ENCODE measurements at places on chromosomes 2 and 18.
A peak's percentile ranks its signal among the peaks of the same experiment; 100 is the strongest.

DNA sequence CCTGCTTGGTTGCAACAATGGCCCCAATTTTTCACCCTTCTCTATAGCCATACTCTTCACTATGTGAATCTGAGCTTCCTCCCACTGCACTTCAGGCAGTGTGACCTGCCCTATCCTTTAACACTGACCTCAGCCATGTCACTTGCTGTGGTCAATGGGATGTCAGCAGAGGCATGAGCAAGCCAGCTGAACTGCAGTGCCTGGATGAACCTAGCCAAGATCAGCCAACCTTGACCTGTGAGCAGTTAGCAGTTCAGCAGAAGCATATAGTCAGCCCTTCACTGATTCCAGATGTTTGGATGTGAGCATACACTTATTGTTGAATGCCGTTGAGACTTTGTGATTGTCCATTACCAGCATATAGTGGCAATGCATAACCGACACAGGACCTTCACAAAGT is 63.4 kb upstream of the BOD1L2 start:
- DNase-seq: no peak

- peak; percentile 44 for DNase-seq
Measured at GRCh38 chr18:38427234-38427633, 861.6 kb upstream of the CELF4 start.

DNA sequence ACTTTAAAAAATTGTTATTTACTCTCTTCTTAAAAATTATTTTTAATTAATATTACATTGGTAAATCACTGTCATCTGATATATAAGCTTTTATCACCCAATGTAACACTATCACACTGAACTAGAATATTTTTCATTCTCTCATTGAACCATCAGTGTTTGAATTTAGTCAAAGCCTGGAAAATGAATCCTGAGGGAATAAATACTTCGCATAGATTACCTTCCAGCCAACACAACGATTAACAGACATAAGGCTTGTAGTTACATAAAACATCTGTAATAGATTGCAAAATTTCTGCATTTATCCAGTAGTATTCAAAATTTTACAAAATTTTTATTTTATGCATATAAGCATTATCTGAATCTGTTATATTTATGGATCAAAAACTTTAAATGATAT is 314.9 kb downstream of the ERBB4 start:
- no peak for DNase-seq

DNA sequence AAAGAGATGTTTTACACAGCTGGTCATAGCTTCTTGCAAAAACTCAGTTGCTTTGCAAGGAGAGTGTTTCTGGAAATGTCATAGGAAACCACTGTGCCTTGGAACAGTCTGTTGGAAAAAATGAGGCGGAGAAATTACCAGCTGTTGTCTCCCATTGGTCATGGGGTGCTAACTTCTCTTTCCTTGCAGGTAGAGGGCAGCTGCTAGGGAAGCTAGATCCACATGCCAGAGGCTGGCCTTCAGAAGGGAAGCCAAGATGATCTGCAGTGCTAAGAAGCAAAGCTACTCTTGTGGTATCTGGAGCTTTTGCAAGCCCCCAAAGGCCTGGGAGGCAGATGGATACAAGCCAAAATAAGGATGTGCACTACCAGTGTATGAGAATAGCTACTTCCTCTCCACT is 34.8 kb upstream of the LAMA1 start:
- no peak for DNase-seq

GRCh38 chr2:196984903-196985302 is 58.4 kb upstream of the PGAP1 start:
- DNase-seq: no peak

- no peak for DNase-seq
Measured at GRCh38 chr2:16629044-16629443, 36.6 kb downstream of the CYRIA start.

DNA sequence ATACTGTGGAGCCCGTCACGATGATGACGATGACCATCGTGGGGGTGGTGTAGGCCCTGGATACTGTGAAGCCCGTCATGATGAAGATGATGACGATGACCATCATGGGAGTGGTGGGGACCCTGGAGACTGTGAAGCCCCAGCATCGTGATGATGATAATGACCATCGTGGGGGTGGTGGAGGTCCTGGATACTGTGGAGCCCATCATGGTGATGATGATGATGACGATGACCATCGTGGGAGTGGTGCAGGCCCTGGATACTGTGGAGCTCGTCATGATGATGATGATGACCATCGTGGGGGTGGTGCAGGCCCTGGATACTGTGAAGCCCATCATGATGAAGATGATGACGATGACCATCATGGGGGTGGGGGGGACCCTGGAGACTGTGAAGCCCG is 81.0 kb upstream of the SALL3 start:
- no peak for DNase-seq
